H1 (cell line): ENCODE measurements at places on chromosomes 3 and 15.

DNA sequence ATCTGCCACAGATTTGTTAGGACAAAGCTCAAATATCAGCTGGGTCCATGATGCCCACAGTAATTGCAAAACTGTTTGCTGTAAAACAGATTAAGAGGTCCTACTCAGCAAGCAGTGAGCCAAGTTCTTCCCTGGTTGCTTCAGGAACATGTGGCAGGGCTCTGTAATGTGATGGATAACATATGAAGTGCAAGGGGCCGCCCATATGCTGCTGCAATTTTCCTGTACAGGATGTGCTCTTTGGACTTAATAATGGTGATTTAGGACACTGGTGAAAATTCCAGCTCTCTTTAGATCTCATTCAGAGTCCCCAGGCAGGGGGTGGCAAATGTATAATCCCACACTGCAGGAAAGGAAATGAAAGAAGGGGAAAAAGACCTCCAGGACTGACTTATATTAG is 289.4 kb downstream of the LSAMP start:
- DNase-seq = no peak

DNA sequence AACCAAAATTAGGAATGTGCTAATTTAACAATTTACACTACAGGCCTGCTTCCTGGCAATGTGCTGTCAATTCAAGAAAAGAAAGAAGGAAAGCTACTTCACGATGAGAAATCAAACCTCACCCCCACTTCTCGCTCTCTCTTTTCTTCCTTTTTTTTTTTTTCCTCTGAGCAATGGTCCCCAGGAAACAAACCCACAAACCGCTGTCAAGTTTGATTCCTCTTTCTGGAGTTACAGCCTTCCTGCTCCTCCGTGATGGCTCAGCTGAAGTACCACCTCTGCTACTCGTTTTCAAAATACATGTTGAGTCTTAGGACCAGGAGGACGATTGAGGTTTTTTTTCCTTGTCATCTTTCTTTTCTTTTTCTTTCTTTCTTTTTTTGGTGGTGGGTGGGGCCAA is 3.4 kb upstream of the TRIM71 start:
- DNase-seq = no peak

DNA sequence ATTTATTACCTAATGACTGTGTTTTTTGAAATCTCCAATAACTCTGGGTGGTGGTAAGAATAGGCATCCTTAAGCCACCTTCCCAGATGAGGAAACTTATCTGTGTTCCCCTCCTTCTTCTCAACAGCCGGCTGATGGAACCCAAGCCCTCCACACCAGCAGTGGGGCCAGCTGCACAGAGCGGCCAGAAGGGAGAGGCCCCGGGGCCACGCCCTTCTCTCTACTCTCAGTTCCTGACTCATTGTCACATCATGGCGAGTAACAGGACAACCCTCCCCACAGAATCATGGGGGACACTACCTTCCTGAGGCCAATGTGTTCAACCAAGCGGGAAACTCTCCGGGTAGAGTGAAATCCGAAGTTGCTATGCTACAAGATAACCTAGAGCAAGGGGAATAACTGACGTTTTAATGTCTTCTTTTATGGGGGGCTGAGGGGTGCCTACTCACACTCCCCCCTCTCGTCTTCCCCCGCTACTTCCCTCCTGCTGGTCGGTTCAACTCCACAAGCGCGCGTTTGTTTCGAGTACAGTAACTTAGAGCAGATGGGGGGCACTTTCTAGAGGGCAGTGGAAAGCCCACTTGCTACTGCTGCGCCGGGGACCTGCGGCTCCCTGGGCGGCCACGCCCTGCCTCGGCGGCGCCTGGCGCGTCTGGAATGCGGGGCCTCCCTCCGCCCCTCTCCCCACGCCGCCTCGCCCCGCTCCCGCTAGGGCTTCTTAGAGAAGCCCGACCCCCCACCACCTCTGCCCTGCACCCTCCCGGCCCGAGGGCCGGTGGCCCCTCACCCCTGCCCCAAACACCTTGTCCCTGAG is 621 bp downstream of the ANXA2 start:
- no peak for DNase-seq

- DNase-seq = no peak
These were observed 29.1 kb upstream of the PDZRN3 start for GRCh38 chr3:73653877-73654276.

- no peak for DNase-seq
These were observed 330.7 kb upstream of the SLCO3A1 start for GRCh38 chr15:91522605-91523332.

DNA sequence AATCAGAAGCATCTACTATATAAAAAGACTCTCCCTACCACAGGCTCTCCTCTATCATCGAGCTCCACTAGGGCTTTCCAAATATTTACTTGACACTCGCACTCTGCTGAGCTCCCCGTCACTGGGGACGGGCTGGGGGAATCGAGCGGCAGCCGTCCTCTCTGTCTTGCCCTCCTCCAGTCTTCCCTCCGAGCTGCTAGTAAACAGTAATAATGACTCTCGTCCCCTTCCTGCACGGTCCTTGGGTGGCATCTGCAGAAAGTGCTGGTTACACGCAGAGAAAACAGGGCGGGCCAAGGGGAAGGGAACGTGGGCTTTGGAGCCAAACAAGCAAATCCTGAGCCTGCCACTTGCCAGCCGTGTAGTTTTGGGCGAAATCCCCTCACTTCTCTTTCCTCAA is 96.6 kb downstream of the LRIG1 start:
- no peak for DNase-seq

DNA sequence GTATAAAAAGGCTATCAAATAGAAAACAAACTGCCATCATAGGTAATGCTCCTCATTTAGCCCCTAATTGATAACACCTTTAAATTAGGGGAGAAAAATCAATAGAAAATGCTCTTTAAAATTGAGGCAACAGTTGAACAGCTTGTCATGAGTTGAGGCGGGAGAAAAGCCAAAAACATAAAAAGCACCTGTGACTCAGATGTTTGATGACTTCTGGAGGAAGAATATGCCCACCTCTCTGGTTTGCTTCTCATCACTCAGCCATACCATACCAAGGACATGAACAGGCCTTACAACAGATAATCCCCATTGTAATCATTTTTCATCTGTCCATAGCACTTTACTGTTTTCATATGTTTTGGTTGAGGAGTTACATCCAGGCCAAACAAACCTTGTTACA is 246.0 kb downstream of the MYRIP start:
- no peak for DNase-seq

GRCh38 chr15:80007532-80007931 is 36.5 kb upstream of the BCL2A1 start:
- no peak for DNase-seq

DNA sequence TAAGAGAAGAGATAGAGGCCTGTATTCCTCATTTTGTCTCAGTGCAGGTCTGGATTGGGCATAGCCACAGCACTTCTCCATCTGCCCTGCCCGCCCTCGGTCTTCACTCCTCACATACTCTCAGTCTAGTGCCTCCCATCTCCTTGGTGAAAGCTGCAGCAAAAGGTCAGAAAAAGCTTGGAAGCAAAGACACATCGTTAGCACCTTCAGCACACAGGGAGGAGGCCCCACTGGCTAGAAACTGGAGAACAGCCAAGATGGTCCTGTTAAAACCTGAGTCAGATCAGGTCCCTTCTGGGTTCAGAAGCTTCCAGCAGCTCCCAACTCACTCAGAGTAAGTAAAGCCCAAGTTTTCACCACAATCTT is 1.6 kb upstream of the KLF15 start:
- no peak for DNase-seq

DNA sequence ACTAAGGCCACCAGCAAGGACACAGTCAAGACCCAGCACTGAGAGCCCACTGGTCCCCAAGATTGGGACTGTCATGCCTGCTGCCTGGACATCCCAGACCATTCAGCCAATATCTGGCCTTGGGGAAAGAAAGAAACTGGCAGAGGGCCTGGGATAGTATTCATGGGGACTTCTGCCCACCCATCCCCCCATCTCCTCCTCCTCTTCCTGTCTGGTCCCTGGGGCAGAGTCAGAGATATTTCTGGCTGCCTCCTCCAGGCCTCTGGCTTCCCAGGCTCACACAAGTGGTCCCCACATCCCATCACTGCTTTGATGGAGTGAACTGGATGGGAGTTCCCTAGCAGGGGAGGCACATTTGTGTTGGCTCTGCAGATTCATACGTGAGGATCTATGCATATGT is 4.2 kb upstream of the RASL12 start:
- no peak for DNase-seq

GRCh38 chr15:96268442-96269204 is 61.9 kb upstream of the NR2F2 start:
- DNase-seq = no peak

GRCh38 chr3:10226293-10226692 is 22.0 kb upstream of the TATDN2 start:
- peak; percentile 83 for DNase-seq

GRCh38 chr15:95840004-95840403 is 490.5 kb upstream of the NR2F2 start:
- no peak for DNase-seq

DNA sequence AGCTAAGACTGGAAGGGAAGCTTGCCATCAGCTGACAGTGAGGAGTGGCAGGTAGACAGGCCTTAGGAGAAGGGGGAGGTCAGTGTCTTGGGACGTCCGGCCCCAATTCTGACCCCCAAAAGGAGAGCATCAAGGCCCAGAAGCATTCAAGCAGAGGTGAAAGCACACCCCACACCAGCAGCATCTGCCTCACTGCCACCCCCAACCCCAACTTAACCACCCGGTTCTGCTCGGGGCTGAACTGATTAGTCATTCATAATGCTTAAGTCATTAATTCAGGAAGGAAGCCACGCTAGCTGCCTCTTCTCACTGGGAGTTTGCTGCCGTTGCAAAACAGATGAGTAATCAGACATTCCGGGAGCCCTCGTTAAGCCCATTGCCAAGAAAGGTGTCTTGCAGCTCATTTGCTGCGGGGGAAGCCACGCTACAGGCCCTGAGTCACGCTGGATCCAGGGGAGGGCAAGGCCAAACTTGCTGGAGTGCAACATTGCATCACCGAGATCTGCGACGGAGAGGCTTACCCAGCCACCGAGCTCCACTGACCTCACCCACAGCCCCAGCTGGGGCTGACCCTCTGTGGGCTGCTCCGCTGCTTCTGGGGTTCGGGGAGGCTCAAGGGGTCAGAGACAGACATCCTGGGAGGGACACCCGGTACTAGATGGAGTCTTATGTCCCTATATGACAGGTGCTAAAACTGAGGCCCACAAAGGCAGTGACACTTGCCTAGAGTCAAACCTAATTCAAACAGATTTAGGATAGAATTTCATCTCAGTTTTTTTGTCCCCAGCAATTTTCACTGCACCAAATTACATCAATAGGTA is 46.4 kb upstream of the HES1 start:
- DNase-seq = peak; percentile 82

- DNase-seq = no peak
These were observed 36.5 kb downstream of the PTPRG start for GRCh38 chr3:61597906-61598305.

DNA sequence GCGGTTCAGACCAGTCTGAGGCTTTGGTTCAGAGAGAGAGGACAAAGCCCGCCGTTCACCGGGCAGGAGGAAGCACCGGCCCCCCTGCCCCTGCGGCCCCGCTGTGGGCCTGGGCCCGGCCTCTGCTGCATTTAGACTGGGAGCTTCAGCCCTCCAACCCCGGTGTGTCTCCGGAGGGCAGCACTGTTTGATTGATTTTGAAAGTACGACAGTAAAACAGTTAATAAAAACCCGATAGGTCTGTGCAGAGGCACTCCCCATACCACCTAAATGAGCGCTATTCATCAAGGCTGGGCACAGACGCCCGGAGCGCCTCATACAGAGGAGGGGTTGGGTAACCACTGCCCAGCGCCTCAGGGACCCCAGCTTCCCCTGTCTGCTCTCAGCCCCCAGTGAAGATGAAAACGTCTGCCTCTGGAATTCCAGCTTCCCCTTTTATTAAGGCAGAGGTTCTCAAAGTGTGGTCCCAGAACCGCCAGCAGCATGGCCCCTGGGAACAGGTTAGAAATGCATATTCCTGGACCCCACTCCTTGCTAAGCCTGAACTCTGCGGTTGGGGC is 256.7 kb upstream of the TLE3 start:
- no peak for DNase-seq

DNA sequence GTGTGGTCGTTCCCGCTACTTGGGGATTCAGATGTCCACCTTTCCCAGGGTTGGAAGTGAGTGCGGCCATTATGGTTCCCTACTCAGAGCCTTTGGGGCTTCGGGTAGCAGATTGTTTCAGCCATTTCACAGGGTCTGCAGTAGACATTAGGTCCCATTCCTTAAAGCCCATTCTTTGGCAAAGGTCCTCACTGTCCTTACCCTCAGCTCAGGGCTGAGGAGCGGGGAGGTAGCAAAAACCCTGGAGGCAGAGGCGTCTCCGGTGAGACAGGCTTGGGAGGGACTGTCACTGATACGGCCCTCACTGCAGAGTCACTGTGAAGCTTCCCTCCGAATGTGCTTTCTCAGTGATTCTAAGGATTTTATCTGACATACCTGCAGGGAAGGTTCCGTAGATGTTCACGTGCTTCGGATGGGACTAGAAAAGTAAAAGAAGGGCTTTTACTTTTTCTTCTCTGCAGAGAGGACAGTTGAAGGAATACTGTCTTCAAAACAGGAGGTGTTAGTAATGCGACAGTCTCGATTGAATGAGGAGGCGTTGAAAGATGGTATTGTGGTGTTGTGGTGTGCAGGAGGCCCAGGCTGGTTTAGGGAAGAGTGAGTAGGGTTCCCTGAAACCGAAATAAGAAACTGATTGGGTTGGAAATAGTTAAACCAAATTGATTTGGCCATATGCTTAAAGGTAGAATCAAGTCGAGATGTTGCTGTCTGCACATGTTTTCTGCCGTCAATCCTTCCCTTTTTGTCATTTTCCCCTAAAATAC is 630 bp downstream of the ATP6V1A start:
- DNase-seq = no peak

DNA sequence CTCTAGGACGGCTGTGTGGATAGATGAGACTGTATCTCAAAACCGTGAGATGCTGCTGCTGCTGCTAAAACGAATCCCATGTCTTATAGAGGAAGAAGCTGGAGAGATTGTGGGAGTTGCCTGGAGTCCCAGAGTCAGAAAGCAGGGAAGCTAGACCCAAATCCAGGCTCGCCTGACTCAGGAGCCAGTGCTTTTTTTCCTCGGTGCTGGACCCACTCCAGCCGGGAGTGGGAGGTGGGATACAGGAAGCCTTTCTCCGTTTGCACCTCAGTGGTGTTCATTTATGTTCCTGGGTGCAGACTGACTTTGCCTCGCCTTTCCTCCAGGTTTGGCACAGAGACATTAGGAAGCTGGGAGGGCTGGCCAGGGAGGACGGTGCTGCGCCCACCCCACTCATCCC is 150.9 kb upstream of the LINGO1 start:
- no peak for DNase-seq

- DNase-seq = peak; percentile 1
These were observed 397.7 kb upstream of the EPHA6 start for GRCh38 chr3:96416549-96417255.
